ENCODE measurements at places on chromosomes 13 and 19.

DNA sequence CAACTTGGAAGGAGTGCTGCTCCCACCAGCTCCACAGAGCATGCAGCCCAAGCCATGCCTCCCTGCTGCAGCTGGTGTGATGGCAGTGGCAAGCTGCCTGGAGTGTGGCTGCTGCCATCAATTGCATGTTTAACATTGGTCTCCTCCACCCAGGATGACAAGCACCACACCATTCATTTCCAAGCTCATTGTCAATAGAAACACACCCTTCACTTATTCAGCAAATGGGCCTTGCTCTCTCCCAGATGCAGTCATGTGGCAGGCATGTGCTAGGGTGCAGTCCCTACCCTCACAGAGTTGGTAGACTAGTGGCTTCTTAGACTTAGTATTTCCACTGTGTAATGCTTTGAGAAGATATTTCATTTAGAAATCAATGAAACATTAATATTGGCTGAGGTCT, 70.8 kb upstream of the FGF14 start:
- no peak for DNase-seq

DNA sequence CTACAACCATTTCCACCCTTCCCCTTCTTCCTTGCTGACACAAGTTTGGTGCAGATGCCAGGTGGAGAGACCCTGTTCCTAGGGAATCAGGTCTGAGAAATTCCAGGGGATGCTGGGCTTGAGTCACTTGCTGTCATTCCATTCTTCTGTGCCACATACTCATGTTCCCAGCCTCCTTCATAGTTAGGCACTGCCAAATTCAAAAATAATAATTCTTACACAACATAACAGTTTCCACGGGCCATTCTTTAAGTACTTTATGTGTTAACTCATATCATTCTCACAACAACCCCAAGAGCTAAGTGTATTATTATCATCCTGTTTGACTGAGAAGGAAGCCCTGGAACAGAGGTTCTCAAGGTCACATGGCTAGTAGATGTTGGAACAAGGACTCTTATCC, 27.1 kb upstream of the POMP start:
- DNase-seq: no peak

GRCh38 chr13:93173654-93174053, 53.0 kb upstream of the GPC6 start:
- DNase-seq: no peak

DNA sequence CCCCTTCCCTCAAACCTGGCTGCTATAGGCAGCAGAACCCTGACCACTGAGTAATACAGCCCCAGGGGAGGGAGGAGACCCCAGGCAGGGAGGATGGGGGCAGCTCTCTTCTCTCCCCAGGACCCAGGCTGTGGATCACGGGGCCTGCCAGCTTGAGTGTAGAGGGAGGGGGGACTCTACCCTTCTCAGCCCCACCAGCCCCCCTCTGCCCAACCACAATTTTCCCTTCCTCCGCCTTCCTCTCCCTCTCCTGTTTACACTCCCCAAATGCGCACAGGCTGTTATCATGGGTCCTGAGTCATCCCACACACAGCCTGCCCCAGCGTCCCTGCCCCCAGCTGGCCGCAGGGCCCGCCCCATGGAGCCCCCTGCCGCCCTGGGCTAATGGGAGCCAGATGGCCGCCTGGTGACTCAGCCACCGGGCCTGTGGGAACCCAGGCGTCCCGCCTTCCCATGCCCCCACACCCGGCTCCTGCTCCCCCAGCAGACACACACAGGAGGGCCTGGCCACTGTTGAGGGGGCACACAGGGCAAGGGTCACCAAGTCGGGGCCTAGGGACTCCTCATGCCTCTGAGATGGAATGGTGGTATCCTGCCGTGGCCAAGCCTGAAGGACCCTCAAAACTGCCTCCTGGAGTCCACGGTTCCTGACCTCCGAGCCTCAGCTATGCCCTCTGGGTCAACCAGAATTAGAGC, 13.6 kb downstream of the CCDC97 start:
- no peak for DNase-seq

- DNase-seq: no peak
Observed at GRCh38 chr13:66477816-66478215, 752.3 kb downstream of the PCDH9 start.

- no peak for DNase-seq
Observed at GRCh38 chr13:67117010-67117550, 113.1 kb downstream of the PCDH9 start.

DNA sequence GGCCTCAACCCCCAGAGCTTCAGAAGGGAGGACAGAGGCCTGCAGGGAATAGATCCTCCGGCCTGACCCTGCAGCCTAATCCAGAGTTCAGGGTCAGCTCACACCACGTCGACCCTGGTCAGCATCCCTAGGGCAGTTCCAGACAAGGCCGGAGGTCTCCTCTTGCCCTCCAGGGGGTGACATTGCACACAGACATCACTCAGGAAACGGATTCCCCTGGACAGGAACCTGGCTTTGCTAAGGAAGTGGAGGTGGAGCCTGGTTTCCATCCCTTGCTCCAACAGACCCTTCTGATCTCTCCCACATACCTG, 969 bp upstream of the CEACAM5 start:
- no peak for DNase-seq

- no peak for DNase-seq
Observed at GRCh38 chr13:25192489-25192888, 20.4 kb upstream of the AMER2 start.

DNA sequence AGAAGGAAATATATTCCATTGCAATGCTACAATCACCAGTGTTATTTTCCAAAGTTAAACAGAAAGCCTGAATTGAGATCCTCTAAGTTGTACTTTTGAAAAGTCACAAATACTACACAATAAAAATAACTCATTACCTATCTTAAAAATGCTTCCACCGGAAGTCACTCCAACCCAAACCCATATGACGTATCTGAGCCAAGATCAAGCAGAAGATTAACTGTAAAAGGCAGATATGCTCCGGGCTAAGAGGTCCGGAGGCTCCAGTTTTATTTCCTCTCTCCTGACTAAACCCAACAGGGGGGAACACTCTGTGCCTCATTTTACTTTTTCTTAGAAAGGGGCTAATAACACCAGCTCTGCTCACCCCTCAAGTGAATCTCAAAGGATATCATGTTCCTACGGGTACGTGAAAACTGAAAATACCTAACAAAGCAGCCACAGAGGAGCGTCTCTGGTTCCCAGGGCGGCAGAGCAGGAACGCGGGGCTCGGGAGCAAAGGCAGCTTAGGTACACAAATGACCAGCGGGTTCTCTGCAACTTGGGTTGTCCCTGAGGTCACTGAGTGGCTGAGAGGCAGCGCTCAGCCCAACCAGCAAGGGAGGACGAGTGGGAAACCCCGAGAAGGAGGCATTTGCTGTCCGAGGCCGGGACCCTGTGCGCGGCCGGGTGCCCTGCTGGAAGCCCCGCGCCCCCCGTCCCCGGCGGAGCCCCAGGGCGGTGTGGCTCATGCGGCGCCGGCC, 750 bp downstream of the RAB20 start:
- DNase-seq: no peak

- no peak for DNase-seq
Observed at GRCh38 chr13:65112123-65112522, 2118.0 kb downstream of the PCDH9 start.

DNA sequence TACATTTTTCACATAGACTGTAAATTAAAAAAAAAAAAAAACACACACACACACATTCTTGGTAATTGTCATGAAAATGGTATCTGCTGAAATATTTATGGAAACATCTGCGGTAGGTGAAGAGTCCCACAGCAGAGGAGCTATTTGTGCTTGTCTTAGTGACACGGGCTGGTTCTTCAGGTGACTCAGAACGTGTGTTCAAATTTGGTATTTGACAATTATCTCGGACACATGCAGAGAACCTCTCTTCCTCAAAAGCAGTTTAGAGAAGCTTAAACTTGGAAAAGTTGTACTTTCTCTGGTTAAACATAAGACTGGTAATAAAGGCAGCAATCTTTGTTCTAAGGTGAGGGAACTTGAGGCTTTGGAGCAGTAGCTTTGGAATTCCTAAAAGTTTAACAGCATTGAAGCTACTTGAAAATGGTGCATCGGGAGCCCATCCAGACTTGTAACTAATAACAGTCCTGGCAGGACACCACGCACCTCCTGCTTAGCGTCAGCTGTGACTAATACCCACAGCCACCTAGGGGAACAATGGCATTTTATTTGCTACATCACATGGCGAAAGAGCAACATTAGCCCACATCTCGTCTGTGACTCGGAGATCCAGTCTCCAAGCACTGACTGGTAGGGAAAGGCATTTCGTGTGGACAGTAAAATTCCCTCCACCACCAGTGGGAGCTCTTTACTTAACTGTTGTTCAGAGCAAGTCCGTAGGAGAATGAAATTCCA, 1505.1 kb upstream of the SLC10A2 start:
- no peak for DNase-seq

- DNase-seq: peak; percentile 5
Observed at GRCh38 chr19:7772752-7773291, 9.8 kb downstream of the CLEC4M start.

DNA sequence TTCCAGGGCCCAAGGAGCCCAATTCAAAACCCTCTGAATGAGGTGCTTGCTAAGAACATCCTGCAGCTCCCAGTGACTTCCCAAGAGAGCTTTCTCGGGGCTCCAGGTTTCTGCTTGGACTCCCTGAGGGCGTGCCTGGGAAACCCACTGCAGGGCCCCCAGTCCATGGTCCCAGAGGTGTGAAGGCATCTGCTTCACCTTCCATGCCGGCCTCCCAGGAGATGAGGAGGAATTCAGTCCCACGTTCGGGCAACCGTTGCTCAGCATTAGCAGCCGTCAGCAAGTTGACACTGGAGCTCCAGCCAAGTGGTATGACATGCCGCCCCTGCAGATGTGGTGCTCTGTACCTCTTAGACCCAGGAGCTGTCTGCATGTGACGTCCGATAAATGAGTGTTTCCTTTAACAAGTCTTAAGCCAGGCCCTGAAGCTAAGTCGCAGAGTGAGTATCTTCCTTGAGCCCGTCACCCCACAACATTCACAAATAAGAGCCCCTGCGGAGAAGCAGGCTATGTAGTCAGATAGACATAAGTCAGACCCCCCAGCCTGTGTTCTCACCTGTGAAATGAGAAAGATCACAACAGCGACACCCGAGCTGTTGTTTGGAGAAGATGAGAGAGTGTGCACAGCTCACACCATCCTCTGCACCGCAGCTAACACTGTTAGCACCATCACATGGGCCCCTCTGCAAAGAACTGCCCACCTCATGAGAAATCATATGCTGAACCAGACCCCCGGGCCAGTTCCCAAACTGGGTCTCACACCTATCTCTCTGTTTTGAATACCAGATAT, 150.3 kb downstream of the KATNAL1 start:
- DNase-seq: no peak

GRCh38 chr13:44199627-44200207, 173.9 kb upstream of the SERP2 start:
- no peak for DNase-seq

DNA sequence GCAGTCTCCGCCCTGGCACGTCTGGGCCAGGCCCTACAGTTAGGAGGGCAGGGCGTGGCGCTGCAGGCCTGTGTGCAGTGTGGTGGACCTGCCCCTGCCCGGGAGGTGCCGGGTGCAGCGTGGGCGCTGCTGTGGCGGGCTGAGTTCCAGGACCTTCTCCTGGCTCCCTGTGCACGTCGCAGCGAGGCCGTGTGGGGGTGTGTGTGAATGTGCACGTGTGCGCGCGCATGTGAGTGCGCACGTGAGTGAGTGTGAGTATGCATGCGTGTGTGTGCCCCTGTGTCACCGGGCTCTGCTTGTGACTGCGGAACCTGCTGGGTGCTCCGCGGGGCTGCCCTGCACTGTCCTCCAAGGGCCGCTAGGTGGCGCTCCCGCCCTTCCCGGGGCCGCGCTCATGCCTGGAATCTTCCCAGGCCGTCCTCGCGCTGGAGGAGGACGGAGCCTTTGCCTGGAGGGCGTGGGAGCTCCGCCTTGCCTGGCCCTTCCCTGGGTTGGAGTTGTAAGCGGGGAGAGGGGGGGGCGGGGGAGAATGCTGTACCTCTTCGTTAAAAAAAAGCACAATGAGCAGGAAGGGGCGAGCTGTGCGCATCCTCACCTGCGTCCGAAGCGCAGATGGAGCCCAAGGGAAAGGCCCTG, 79.3 kb downstream of the KDM4B start:
- peak; percentile 26 for DNase-seq

GRCh38 chr13:91553584-91553983, 155.2 kb downstream of the GPC5 start:
- no peak for DNase-seq

- no peak for DNase-seq
Observed at GRCh38 chr19:782185-782877, 14.9 kb upstream of the PTBP1 start.

GRCh38 chr13:94947965-94948371, 235.6 kb upstream of the SOX21 start:
- no peak for DNase-seq

- DNase-seq: no peak
Observed at GRCh38 chr19:6073858-6074708, 36.2 kb downstream of the RFX2 start.

GRCh38 chr13:78623132-78623531, 19.8 kb upstream of the POU4F1 start:
- no peak for DNase-seq

GRCh38 chr19:6716610-6716970, 3.9 kb downstream of the C3 start:
- no peak for DNase-seq

DNA sequence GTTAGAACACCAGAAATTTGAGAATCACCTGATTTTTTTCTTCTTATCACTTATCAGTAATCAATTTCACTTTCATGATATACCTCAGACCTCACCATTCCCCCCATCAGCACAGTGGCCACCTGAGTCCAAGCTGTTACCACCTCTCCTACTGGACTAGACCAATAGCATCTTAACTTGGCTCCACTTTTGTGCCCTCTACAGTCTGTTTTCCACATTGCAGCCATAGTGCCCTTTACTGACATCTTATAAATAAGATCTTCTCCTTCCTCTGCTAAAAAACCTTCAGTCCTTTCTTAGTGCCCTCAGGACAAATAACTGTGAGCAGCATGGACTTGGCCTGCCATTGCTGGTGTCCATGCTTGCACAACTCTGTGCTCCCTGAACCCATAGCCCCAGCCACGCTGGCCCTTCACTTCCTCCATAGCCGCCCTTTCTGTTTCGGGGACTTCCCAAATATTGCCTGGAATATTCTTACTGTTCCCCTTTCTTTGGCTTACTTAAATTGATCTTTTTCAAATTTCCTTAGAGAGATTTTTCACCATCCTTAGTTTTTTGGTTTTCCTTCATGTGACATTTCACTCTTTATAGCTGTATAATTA, 380.8 kb downstream of the LMO7 start:
- no peak for DNase-seq

- DNase-seq: no peak
Observed at GRCh38 chr13:24651718-24652345, 28.4 kb upstream of the ATP12A start.

Measured in stimulated activated CD8-positive, alpha-beta memory T cell treated with anti-CD3 and anti-CD28 coated beads, Interleukin-7, amount 100 ng/mL, for 24 hours (primary cell).